Activated T-helper 2 cell treated with anti-CD3 and anti-CD28 coated beads, Interferon-gamma antibody, Interleukin-2, Interleukin-4, amounts not matched to agents 10 μg/mL and 5 μg/mL and 100 μg/mL, durations not matched to agents 14 hours and 24 hours and 36 hours (primary cell): ENCODE measurements at places on chromosomes 16 and 17. TPM values are rescaled to one million over a fixed set of nuclear protein-coding genes. Genes with fewer than 3 reads are reported as not detected.

The DOC2B gene
- total RNA-seq, result 0.30 and 0.37 TPM in 2 replicates

The FLII gene
- total RNA-seq, result 334 and 340 TPM in 2 replicates

The NPIPA5 gene
- 13.8 and 16.0 TPM in 2 replicates for total RNA-seq

The ADAM11 gene
- 0.09 and 0.14 TPM in 2 replicates for total RNA-seq

The TP53TG3B gene
- not detected in 2 replicates for total RNA-seq

The NLGN2 gene
- total RNA-seq, result 3.9 and 4.2 TPM in 2 replicates

The GALNS gene
- 26.1 and 27.8 TPM in 2 replicates for total RNA-seq

The C1QTNF8 gene
- not detected in 2 replicates for total RNA-seq

The CES2 gene
- total RNA-seq, result 35.3 and 36.8 TPM in 2 replicates

The CIBAR2 gene
- not detected in 2 replicates for total RNA-seq

The MYOCD gene
- total RNA-seq, result not detected in 2 replicates

The EPN2 gene
- total RNA-seq, result 10.5 and 11.6 TPM in 2 replicates

The ATP2A3 gene
- 147 and 155 TPM in 2 replicates for total RNA-seq

The HOXB4 gene
- total RNA-seq, result 3.0 and 3.3 TPM in 2 replicates

The CPHXL2 gene
- total RNA-seq, result not detected in 2 replicates

The SLC12A3 gene
- total RNA-seq, result not detected in 2 replicates

The RPGRIP1L gene
- total RNA-seq, result 7.7 and 9.6 TPM in 2 replicates

The PMP22 gene
- total RNA-seq, result 1.2 and 1.6 TPM in 2 replicates

The VAMP2 gene
- total RNA-seq, result 44.6 and 44.7 TPM in 2 replicates

The SLC6A2 gene
- total RNA-seq, result not detected in 2 replicates

The ARHGAP44 gene
- total RNA-seq, result 0.21 TPM in 2 replicates

The HOXB8 gene
- total RNA-seq, result not detected in 2 replicates

The SERPINF2 gene
- 0.14 TPM in 1 of 2 replicates, not detected in the other for total RNA-seq

The CRISPLD2 gene
- 0.16 and 0.23 TPM in 2 replicates for total RNA-seq

The GPT2 gene
- 12.9 and 13.5 TPM in 2 replicates for total RNA-seq

The MMP2 gene
- total RNA-seq, result 0.11 and 0.34 TPM in 2 replicates

The OSGIN1 gene
- 1.4 and 2.1 TPM in 2 replicates for total RNA-seq

The CARD14 gene
- total RNA-seq, result not detected in 2 replicates
